CD4-positive, alpha-beta memory T cell (primary cell): ENCODE measurements at places on chromosomes 12 and 14. TPM values are rescaled to one million over a fixed set of nuclear protein-coding genes. Genes with fewer than 3 reads are reported as not detected.
A peak's percentile ranks its signal among the peaks of the same experiment; 100 is the strongest.

DNA sequence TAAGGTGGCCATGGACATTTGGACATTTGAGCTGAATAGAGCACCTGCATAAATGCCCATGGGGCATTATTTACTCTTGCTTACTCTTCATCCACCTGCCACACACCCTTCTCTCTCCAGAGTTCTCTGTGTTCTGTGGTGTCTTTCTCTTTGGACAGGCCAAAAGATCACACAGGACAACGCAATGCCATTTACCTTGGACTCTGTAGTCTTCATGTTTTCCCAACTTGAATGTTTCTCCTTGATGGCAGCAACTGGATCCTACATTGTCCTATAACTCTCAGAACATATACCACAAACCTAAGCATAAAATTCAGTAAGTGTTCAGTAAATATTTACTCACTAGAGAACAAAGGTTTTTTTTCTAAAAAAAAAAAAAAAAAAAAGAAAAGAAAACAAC, 41.7 kb upstream of the PTHLH start:
- DNase-seq, result no peak
- no peak overlapping the region for H3K4me3 ChIP-seq
- H3K27ac ChIP-seq, result no peak overlapping the region

DNA sequence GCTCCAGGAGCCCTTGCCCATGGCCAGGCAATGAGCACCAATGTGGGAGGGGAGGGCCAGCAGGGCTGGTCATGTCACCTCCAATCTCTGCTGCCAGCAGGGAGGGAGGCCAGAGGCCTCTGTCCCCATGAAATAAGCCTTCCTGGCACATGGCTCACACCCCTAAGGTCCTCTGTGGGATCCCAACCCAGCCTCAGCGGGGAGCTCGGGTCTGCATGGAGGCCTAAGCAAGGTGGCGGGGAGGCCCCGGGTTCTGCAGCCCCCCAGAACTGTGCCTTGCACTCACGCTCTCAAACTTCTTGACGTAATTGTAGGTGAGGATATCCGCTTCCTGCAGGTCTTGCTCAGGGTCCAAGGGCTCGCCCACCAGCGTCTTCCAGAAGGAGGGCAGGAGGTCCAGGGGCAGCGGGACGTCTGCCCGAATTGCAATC, 41.7 kb downstream of the TRAFD1 start:
- no peaks in the 10 kb centered on the region for H3K27me3 ChIP-seq
- H3K4me1 ChIP-seq, result peaks cover 4% of the 10 kb centered on the region
- no peak overlapping the region for H3K27ac ChIP-seq

GRCh38 chr12:31896514-31897039, 62.6 kb upstream of the RESF1 start:
- H3K36me3 ChIP-seq, result no peaks in the 10 kb centered on the region
- H3K4me1 ChIP-seq, result peaks cover 75% of the 10 kb centered on the region
- peak overlapping the region; percentile 9 for H3K4me3 ChIP-seq
- no peaks in the 10 kb centered on the region for H3K27me3 ChIP-seq
- DNase-seq, result peak; percentile 95

GRCh38 chr12:20963762-20964161, 153.3 kb downstream of the SLCO1B3 start:
- no peak overlapping the region for H3K27ac ChIP-seq
- H3K4me1 ChIP-seq, result no peaks in the 10 kb centered on the region
- no peak overlapping the region for H3K4me3 ChIP-seq

DNA sequence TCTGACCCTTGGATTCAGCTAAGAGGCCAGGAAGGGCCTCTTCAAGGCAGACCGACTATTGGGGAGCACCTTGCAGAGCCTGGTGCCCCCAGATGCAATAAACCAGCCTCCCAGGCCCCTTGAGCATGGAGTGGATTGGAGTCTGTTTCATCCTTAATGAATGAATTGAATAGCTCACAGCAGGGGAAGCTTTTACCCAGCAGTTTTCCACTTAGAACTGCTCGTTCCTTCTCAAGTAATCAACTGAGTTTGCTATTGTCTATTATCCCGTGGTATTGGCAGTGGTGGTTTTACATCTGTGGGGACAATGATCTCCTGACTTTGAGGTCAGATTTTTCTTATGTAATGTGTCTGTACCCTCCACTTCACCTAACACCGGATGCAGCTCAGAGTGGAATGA, 197.6 kb downstream of the AACS start:
- H3K27me3 ChIP-seq, result no peaks in the 10 kb centered on the region
- H3K27ac ChIP-seq, result no peak overlapping the region
- no peak overlapping the region for H3K4me3 ChIP-seq
- H3K4me1 ChIP-seq, result no peaks in the 10 kb centered on the region
- H3K36me3 ChIP-seq, result no peaks in the 10 kb centered on the region
- DNase-seq, result no peak

DNA sequence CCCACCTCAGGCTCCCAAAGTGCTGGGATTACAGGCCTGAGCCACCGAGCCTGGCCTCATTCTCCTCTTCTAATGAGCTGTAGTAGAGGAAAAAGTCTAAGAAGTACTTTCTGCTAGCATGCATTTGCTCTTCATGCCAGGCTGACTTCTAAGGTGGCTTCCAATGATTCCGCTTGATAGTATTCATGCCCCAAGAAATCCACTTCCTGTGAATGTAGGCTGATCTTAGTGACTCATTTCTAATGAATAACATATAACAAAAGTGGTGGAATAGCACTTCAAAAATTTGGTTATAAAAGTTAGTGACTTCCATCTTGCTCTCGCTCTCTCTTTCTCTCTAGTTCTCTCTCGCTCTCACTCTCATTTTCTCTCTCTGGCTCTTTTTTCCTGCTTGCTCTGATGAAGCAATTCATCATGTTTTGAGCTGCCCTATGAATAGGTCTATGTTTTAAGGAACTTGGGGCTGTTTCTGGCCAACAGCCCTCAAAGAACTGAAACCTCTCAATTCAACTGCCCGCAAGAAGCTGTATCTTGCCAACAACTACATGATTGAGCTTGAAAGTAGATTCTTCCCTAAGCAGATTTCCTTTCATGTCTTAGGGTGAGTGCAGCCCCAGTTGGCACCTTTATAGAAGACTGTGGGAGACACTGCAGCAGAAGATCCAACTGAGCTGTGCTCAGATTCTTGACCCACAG, 282.9 kb downstream of the RMST start:
- no peaks in the 10 kb centered on the region for H3K36me3 ChIP-seq
- no peak overlapping the region for H3K27ac ChIP-seq
- H3K4me3 ChIP-seq, result no peak overlapping the region
- no peaks in the 10 kb centered on the region for H3K27me3 ChIP-seq
- DNase-seq, result no peak
- H3K4me1 ChIP-seq, result no peaks in the 10 kb centered on the region

DNA sequence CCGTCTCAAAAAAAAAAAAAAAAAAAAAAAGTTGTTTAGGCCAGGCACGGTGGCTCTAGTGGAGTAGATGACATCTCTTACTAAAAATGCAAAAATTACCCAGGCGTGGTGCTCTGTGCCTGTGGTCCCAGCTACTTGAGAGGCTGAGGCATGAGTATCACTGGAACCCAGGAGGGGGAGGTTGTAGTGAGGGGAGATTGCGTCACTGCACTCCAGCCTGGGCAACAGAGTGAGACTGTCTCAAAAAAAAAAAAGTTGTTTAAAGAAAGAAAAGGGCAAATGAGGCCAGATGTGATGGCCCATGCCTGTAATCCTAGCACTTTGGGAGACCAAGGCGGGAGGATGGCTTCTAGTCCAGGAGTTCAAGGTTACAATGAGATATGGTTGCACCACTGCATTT, 36.6 kb upstream of the SPPL3 start:
- no peaks in the 10 kb centered on the region for H3K36me3 ChIP-seq
- no peak overlapping the region for H3K27ac ChIP-seq
- no peaks in the 10 kb centered on the region for H3K27me3 ChIP-seq
- H3K4me1 ChIP-seq, result no peaks in the 10 kb centered on the region
- no peak overlapping the region for H3K4me3 ChIP-seq
- DNase-seq, result no peak

GRCh38 chr14:96272777-96273473, 16.9 kb downstream of the BDKRB1 start:
- no peaks in the 10 kb centered on the region for H3K27me3 ChIP-seq
- H3K36me3 ChIP-seq, result no peaks in the 10 kb centered on the region
- H3K4me1 ChIP-seq, result no peaks in the 10 kb centered on the region
- no peak overlapping the region for H3K27ac ChIP-seq

- H3K36me3 ChIP-seq, result peaks cover 14% of the 10 kb centered on the region
- H3K4me1 ChIP-seq, result no peaks in the 10 kb centered on the region
- no peak for DNase-seq
- H3K27ac ChIP-seq, result no peak overlapping the region
Measured at GRCh38 chr14:64947710-64948611, 5.4 kb upstream of the GPX2 start.

DNA sequence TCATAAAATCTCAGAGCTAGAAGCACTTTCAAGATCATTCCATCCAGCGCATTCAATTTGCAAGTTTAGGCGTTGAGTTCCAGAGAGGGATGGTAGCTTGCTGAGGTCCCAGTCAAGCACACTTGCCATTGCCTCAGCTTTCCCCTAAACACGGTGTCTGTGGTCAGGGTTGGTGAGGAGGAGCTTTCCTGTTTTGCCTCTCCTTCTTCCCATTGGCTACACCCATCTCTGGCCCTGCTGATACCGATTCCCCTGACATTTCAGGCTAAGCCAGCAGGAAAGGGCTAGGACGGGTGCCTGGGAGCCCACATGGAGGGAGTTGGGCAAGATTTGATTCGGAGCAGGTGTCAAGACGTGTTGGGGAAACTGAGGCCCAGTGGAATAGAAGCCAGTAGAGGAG, 9.1 kb downstream of the NFATC4 start:
- no peaks in the 10 kb centered on the region for H3K36me3 ChIP-seq
- no peak overlapping the region for H3K4me3 ChIP-seq
- H3K27ac ChIP-seq, result no peak overlapping the region
- DNase-seq, result no peak
- no peaks in the 10 kb centered on the region for H3K4me1 ChIP-seq

- DNase-seq, result no peak
- H3K4me1 ChIP-seq, result peaks cover 21% of the 10 kb centered on the region
- no peak overlapping the region for H3K4me3 ChIP-seq
- H3K27ac ChIP-seq, result no peak overlapping the region
Measured at GRCh38 chr12:46389031-46389616, 16.6 kb upstream of the SLC38A2 start.

The MANSC4 gene
- not detected for polyA plus RNA-seq

The KIF5A gene
- polyA plus RNA-seq, result not detected

The ZNF219 gene
- polyA plus RNA-seq, result 0.80 TPM

The MORN3 gene
- 6.7 TPM for polyA plus RNA-seq

The GABARAPL1 gene
- polyA plus RNA-seq, result 16.2 TPM
